ENCODE measurements at places on chromosomes 6 and 20.

- DNase-seq: peak; percentile 26
Measured at GRCh38 chr6:14732844-14733757, 512.8 kb upstream of the JARID2 start.

- no peak for DNase-seq
Measured at GRCh38 chr6:144729502-144729901, 444.4 kb downstream of the UTRN start.

GRCh38 chr6:43142101-43142500 lies 29.0 kb upstream of the SRF start:
- no peak for DNase-seq

GRCh38 chr20:22616551-22616950 lies 32.2 kb upstream of the FOXA2 start:
- DNase-seq: no peak

- no peak for DNase-seq
Measured at GRCh38 chr6:12610862-12611261, 105.7 kb upstream of the PHACTR1 start.

DNA sequence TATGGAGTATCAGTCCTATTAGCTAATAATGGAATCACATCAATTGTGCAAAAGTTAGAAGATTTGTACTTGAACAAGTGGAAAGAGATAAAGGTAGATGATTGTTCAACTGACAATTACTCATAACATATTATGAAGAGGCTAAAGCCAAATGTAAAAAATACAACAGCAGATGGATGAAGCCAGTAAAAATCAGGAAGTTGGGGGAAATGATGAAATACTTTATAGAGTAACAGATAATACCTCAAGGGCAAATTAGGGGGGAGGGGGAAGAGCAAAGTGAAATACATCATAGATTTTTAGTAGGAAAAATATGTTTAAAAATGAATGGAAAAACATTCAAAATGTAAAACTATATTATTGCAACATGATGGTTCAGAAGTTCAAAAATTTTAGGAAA lies 114.0 kb downstream of the PDSS2 start:
- no peak for DNase-seq

GRCh38 chr20:31909253-31910070 lies 39.0 kb downstream of the TTLL9 start:
- DNase-seq: no peak

Data from GM03348 (cell line).